ENCODE measurements at places on chromosomes 3 and 15.

DNA sequence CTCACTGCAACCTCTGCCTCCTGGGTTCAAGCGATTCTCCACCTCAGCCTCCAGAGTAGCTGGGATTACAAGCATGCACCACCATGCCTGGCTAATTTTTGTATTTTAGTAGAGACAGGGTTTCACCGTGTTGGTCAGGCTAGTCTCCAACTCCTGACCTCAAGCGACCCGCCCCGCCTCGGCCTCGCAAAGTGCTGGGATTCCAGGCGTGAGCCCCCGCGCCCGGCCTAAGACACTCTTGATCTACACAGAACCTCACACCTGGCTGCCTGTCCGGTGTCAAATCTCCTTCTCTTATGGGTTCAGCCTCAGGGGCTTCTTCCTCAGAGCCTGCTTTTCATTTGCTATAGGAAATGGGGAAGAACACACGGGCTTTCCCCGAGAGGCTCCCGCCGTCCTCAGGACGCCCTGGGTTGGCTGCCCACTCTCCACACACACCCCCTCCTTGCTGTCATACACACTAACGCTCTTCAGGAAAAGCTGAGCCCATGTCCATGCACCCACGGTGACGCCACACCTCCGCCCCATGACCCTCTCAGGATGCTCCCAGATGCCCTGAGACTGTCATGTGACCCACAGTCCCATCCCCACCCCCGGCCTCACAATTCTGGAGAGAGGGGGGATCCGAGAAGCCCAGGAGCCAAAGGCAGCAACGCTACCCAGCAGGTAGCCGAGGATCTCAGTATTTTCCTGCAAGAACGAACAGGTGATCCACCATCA lies 10.4 kb downstream of the TMEM44 start:
- DNase-seq = no peak

DNA sequence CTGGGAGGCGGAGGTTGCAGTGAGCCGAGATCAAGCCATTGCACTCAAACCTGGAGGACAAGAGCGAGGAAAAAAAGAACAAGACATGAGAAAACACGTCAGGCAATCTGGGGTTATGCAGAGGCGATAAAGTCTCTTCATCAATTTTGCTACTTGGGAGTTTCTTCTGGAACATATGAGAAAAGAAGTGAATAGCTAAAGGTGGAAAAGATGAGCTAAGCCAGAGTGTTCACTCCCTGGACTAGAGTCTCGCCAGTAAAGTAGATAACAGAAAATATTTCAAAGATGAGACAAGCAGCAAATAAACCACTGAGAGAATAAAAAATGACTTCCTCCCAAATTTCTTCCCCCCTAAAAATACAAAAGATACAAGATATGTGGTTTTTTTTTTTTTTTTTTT lies 188.4 kb upstream of the HES1 start:
- DNase-seq = no peak

DNA sequence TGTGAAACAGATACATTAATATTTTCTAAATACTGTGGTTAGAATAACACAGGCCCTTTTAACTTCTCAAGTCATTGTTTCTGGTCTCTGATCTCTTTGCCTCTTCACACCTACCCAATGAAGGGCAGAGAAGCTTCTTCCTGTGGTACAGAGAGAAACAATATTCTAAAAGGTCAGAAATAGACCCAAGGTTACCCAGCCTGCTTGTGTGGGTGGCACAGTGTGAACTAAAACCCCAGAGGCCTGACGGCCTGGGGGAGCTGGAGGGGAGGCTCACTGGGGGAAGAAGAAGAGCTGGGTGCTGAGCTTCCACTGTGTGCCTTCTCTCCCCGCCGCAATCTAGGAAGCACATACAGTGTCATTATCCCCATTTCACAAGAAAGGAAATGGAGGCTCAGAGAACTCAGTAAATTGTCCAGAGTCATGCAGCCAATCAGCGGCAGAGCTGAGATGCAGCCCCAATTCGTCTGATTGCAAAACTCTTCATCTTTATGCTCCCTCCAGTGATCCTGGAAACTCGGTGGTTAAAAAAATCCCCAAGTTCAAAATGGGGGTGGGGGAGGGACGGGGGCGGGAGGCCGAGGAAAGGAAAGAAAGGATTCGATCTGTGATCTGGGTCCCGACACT lies 64.1 kb upstream of the HEG1 start:
- DNase-seq = no peak

- DNase-seq = no peak
These were observed 31.7 kb downstream of the SPINK8 start for GRCh38 chr3:48301800-48302166.

DNA sequence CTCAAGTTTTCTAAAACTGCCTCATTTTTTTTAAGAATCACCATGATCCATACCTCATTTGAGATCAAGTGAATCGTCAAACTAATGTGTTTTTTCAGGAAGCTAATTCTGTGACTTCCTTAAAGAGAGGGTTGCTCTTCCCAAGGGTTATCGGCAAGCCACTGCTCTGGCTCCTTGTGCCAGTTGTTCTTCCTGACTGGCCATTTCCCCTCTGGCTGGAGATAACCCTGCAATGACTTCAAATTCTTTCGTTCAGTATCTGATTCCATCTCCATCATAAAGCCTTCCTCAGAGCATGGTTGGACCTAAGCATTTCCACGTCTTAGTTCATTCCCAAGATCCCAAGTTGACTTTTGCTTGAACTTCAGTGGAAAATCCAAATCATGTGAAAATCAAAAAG lies 167.1 kb downstream of the MECOM start:
- DNase-seq = no peak

GRCh38 chr3:139443186-139443585 lies 33.1 kb downstream of the RBP2 start:
- no peak for DNase-seq

DNA sequence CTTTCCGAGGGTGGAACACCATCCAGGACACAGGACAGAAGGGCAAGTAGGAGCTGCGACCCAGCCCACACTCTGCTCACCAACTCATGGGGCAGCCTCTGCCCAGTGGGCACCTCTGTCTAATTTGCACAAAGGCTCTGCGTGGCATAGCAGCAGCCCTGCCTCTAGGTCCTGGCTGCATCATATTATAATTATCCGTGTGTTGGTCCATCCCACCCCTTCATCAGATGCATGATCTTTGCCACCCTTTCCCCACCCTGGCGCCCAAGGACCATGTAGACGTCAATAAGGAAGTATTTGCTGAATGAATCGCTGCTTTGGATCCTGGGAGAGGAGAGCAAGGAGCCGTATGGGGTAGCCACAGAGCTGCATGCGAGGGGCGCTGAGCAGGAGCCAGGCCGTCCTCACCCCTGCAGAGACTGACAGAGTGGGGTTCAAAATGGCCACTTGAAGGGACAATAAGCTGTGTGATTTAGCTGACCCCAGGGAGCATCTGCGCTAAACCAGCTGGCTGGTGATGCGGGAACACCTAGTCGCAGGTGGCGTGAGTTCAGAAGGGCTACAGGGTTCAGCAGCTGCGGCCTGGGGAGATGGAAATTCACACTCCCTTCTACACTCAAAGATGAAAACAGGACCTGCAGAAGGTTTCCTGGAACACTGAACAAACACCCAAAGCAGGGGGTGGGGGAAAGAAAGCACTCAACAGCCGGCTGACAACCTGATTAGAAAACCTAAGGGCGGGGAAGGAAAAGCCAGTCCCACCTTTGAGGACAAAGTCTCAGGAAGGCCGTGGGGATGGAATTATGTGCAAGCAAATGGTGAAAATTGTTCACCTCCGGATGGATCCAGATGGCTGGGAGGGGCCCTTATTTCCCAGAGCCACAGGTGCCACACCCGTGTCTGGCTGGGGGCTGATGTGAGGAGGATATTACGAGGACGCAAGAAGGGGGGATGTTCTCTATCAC lies 6.4 kb downstream of the MGLL start:
- DNase-seq = no peak

DNA sequence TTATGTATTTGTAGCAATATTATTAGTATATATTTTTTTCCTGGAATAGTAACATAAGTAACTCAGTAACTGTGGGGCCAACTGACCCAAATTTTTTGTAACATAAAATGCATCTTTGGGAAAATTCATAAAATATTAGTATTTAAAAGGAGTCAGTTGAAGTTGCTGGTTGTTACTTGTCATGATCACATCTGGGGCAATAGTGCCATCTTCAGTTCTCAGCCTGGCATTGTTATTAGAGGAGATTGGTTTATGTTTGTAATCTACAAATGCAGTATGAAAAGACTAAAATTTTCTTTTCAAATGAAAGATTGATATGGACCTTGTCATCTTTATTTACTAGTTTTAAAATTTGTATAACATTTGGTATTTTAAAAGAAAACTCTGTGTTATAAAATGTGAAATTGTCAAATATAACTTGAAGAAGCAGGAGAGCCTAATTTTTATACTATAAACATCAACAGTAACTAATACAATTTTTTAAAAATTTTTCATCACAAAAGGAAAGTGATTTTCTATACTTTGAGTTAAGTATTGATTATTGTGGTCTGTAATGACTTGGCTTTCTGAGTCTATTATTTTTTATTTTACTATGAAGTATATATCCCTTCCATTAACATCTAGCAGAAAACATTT lies 38.8 kb upstream of the MLF1 start:
- DNase-seq = no peak

- DNase-seq = no peak
These were observed 145.4 kb upstream of the PROK2 start for GRCh38 chr3:71930056-71930991.
